ENCODE measurements at places on chromosomes 1 and 21.

GRCh38 chr1:47187231-47187925, 2.5 kb downstream of the PDZK1IP1 start:
- DNase-seq: no peak

- no peak for DNase-seq
These were observed 694 bp upstream of the MRPL9 start for GRCh38 chr1:151763990-151764389.

- no peak for DNase-seq
These were observed 356.8 kb downstream of the RRAGC start for GRCh38 chr1:38502758-38503157.

DNA sequence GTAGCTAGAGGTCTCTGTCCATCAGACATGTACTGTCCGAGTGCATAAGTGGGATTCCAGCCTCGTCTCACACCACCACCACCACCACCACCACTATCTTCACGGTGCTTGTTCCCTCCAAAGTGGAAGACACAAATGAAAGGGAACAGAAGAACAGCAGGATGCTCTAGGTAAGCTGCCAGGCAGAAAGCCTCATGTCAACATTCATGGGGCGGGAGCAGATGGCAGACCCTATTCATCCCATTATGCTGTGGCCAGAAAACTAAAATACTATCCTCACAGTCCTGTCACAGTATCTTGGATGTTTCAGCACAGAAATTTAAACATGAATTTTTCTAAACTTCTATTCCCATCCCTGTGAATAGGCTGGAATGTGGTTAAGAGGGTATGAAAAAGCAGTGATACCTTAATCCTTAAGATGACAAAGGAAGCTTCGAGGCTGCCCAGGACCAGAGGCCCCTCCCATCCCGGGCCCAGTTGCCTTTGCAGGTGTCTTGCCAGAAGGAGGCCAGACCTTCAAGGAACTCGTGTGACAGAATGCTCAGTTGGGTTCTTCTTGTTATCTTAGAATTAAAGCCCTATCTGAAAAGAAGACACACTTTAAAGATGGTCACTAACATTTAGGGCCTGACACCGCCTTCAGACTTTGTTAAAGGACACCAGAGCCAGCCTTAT, 24.7 kb downstream of the APCS start:
- no peak for DNase-seq

Measured in KBM-7 (cell line).